ENCODE measurements at places on chromosomes 16 and 17.

DNA sequence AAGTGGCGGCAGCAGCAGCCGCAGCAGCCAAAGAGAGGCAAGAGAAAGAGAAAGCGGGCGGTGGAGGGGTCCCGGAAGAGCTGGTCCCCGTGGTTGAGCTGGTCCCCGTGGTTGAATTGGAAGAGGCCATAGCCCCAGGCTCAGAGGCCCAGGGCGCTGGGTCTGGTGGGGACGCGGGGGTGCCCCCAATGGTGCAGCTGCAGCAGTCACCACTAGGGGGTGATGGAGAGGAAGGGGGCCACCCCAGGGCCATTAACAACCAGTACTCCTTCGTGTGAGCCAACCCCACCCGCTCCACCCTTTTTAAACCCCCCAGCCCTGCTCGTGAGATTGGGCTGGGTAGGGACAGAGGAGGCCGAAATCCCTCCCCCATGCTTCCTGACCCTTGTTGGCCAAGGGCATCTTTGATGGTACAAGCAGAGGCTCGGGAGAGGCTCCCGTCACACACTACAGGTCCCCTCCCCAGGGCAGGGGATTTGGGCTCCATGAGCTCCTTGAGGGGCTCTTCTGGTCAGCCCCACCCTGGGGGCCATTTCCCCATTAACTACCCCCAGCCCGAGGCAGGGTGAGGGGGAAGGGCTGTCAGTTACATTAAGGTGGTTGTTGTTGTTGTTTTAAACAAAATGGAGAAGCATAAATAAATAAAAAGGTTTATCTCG, 4.6 kb upstream of the ATP2A1 start:
- H3K27ac ChIP-seq, result no peak overlapping the region
- H3K4me1 ChIP-seq, result no peaks in the 10 kb centered on the region
- H3K4me3 ChIP-seq, result no peak overlapping the region
- peaks cover 59% of the 10 kb centered on the region for H3K36me3 ChIP-seq

DNA sequence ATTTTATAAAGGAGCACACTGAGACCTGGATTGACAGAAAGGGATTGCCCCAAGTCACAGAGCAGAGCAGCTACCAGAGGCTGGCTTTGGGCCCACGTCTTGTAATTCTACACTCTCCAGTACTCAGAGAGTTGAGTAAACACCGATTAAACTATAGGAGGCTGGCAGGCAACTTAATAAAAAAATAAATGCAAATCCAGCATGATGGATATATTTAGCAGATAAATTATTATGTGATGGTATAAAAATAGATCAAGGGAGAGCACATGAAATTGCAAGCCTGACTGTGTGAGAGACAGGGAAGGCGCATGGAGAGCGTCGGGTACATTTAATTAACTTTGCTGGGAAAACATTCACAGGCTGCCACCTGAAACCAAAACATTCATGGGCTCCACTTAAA, 87.7 kb upstream of the CCL2 start:
- no peaks in the 10 kb centered on the region for H3K36me3 ChIP-seq
- peaks cover 8% of the 10 kb centered on the region for H3K27me3 ChIP-seq
- H3K27ac ChIP-seq, result no peak overlapping the region
- no peak overlapping the region for H3K4me3 ChIP-seq
- H3K4me1 ChIP-seq, result no peaks in the 10 kb centered on the region

- no peaks in the 10 kb centered on the region for H3K36me3 ChIP-seq
- no peaks in the 10 kb centered on the region for H3K27me3 ChIP-seq
- no peak overlapping the region for H3K27ac ChIP-seq
- no peak overlapping the region for H3K4me3 ChIP-seq
- no peak for DNase-seq
These were observed 1483.0 kb downstream of the CDH8 start for GRCh38 chr16:60553090-60553757.

DNA sequence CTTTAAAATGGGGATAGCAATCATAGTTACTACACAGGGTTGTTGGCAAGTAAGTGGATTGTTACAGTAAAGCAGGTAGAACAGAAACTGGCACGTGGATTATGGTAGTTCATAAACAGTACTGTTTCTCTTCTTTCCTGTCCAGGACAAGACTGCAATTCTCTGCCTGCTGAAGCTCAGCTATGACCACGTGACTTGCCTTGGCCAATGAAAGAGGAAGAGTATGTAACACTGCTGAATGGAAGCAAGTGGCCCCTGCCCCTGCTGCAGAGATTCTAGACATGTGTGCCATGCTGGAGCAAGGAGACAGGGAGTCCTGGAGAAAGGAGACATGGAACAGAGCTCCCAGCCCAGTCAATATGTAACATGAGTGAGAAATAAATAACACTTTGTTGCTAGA, 66.6 kb upstream of the TOX3 start:
- peak; percentile 33 for DNase-seq
- no peaks in the 10 kb centered on the region for H3K27me3 ChIP-seq
- H3K27ac ChIP-seq, result peak overlapping the region; percentile 32

DNA sequence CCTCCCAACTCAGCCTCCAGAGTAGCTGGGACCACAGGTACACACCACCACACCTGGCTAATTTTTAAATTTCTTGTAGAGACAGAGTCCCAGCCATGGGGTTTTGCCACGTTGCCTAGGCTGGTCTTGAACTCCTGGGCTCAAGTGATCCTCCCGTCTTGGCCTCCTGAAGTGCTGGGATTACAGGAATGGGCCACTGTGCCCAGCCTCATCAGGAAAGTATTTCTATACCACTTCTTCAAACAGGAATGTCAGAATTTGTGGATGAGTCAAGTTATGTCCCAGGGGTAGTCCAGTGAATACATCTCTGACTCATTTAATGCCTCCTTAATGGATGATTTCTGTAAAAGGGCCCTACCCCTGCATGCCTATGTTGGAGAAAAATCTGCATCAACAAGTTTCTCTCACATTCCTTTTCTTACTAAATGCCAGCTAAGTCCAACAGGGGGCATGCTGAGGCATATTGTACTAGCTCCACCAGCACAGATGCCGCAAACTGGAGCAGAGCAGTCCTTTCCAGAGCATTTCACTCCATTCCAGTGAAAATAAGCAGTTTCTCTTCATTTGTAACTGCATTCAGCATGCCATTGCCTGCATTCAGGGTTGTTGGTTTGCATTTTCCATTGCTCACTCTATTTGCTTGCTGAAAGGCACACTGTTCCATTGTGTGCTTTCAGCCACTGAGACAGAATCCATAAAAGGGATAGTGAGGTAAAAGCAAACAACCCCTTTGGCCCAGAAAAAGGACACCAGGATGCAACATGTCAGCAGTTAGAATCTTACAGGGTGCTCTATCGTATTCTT, 5.3 kb upstream of the CAVIN1 start:
- H3K4me1 ChIP-seq, result peaks cover 6% of the 10 kb centered on the region
- peak; percentile 70 for DNase-seq
- H3K4me3 ChIP-seq, result no peak overlapping the region
